ENCODE measurements at places on chromosomes 5 and 9. TPM values are rescaled to one million over a fixed set of nuclear protein-coding genes. Genes with fewer than 3 reads are reported as not detected.

DNA sequence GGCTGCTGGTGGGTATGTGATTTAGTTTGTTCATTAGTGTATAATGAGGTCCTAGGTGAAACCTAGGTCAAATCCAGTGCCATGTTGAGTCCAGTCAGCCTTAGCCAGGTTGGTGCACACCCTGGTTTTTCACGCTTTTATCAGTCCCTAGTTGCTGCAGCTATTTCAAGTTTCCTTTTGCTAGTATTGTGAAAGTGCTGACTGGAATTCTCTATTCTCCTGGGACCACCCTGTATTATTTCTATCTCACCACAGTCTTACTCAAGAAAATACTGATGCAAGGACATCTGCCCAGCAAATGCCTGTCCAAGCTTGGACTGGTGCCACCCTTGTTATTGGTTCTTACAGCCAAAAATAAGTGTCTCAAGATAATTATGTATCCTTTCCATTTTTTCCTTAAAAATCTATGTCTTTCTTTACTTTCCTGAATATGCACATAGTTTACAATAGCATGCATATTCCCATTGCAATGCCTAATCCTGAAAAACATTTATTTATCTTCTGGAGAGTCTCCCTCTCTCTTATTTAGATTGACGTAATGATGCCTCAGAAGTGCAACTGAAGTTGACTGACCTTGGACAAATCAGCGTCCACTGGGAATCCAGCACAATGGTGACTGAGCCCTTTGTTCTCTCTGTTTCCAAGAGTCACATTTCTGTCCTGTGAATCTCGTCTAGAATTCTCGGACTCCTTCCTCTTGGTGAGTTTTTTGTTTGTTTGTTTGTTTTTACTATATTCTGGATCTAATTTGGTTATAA, 1075.0 kb downstream of the CDH9 start:
- no peak for DNase-seq

DNA sequence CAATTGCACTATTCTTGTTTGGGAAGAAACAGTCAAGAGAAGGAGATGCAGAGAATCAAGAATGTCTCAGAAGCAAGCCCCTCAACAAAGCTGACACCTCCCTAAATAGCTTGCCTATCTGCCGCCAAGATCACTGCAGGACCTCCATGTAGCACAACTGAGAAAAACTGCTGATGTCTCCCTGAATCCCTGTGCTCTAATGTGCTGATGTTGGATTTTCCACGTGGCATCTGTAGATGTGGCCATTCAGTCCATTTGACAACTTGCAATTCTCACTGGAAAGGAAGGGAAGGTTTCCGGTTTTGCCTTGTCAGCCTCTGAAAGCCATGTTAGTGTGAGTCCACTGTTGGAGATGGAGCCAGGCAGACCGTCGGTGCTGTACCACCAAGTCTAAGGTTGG, 374.0 kb downstream of the DIRAS2 start:
- no peak for DNase-seq

GRCh38 chr5:66874004-66874403, 277.8 kb downstream of the MAST4 start:
- DNase-seq = no peak

GRCh38 chr9:114080773-114081440, 2.8 kb upstream of the AMBP start:
- peak; percentile 8 for DNase-seq

- no peak for DNase-seq
Observed at GRCh38 chr5:176954050-176954449, 52.5 kb downstream of the UIMC1 start.

GRCh38 chr5:136249678-136250266, 56.8 kb upstream of the SMIM32 start:
- peak; percentile 66 for DNase-seq

- no peak for DNase-seq
Observed at GRCh38 chr9:36781533-36781932, 208.8 kb downstream of the MELK start.

DNA sequence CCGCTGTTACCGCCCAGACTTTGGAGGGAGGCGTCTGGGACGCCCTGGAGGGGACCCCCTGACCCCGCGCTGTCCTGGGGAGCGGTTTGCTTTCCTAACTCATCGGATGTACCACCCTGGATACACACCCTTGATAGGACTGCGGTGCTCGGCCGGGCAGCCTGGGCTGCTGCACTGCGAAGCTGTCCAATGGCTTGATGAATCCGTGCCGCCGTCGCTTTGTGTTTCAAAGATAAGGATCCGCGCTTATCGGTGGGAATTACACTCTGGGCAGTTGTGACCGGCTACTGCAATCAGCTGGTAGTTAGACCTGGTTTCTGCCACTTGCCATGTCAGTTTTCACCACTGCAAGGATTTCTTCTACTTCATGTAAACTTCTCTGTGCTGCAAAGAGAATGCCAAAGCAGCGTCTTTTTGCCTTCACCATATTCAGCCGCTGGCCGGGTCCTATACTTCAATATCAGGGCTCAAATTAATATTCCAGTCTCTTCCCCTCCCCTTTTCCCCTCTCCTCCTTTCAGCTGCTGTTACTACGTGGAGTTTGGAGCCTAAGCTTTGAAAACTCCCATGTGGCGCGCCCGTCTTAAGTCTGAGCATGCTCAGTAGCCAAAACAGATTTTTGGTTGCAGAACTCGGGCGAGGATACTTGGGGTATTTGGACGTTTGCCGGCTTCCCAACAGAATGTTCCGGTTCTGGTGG, 727 bp downstream of the SMAD5 start:
- DNase-seq = peak; percentile 42

- DNase-seq = no peak
Observed at GRCh38 chr5:129001841-129002526, 36.7 kb downstream of the SLC27A6 start.

- no peak for DNase-seq
Observed at GRCh38 chr5:38533286-38534155, 22.9 kb downstream of the LIFR start.

DNA sequence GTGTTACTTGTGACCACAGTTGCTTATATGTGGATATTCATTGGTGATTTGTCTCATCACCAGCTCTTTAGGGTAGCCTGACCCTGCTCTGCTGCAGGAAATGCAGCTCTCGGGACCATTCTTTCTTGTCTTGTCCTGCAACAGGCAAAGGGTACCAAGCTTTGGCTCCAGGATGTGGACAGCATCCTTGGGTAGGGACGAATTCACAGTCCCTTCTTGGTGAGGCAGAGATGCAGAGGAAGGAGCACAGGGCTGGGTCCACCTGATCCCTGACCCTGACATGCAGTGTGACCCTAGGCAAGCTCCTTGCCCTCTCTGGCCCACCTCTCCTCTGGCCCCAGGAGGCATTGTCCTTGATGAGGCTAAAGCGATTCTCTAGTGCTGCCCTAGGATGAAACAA, 37.0 kb upstream of the SYNPO start:
- DNase-seq = no peak

- DNase-seq = no peak
Observed at GRCh38 chr5:140347360-140347759, 957 bp upstream of the HBEGF start.

GRCh38 chr5:132376694-132377641, 7.5 kb downstream of the SLC22A5 start:
- DNase-seq = no peak

DNA sequence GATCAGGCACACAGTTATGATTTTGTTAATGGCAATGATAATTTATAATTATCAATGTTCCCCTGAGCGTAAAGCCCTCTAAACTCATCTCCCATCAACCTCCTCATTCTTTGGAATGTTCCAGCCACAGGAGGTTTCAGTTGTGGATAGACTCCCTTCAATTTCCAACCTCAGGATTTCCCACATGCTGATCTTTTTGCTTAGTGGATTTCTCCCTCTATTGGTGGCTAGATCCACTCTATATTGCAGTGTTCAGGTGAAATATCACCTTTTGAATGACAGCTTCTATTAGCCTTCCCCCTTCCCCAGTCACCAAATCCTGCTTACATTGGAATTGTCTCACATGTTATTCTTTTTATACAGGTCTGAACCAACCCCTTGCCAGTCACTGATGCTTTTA, 113.9 kb downstream of the CDH10 start:
- no peak for DNase-seq

DNA sequence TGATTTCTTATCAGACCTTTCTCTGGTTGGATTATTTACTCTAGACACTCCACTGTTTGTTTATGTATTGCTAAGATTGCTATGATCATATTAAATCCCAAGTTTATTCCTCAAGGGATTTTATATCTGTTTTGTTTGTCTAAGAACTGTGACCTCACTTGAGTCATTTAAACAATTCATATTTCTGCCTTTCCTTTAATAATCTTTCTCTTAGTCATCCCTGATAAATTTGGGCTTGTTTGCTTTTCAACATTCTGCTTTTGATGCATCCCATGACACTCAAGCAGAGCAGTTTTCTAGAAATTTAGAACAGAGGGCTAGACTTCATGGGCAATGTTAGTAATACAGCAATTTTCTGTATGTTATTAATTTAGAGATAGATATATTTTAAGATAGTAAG, 231.6 kb upstream of the TNC start:
- DNase-seq = no peak

- no peak for DNase-seq
Observed at GRCh38 chr9:117715411-117715989, 11.3 kb downstream of the TLR4 start.

GRCh38 chr9:14136047-14136635, 177.8 kb downstream of the NFIB start:
- no peak for DNase-seq

GRCh38 chr5:136109453-136110135, 23.1 kb upstream of the SMAD5 start:
- no peak for DNase-seq

DNA sequence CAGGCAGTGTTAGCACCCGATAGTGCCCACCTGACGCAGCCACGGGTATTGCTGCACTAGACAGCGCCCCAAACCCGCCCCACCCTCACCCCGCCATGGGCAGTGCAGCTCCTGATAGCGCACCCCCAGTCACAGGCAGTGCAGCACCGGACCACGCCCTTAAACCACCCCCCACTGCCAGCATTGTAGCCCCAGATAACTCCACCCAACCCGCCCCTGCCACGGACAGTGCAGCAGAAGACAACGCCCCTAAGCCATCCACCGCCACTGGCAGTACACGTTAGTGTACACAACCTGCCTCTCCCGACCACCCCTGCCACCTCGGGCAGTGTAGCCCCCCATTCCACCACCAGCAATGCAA, 825 bp upstream of the PCAT7 start:
- no peak for DNase-seq

- DNase-seq = no peak
Observed at GRCh38 chr9:123940721-123941523, 11.0 kb upstream of the DENND1A start.

DNA sequence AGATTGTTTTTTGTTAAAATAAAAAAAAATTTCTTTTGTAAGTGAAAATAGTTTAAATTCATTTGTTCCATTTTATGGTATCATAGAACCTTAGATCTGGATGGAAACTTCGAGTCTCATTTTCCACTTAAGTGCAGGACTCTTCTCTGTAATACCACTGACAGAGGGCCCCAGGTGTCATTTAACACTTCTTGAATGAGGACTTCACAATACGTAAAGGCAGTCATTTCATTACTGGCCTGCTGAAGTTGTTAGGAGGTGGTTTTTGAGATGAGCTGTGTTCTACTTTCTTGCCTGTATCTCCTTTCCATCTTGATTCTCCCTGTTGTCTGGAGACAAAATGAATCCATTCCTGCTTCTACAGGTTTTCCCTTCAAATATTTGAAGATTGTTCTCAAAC, 455.3 kb downstream of the DMRT2 start:
- no peak for DNase-seq

GRCh38 chr5:137148159-137148558, 351.0 kb downstream of the SPOCK1 start:
- no peak for DNase-seq

DNA sequence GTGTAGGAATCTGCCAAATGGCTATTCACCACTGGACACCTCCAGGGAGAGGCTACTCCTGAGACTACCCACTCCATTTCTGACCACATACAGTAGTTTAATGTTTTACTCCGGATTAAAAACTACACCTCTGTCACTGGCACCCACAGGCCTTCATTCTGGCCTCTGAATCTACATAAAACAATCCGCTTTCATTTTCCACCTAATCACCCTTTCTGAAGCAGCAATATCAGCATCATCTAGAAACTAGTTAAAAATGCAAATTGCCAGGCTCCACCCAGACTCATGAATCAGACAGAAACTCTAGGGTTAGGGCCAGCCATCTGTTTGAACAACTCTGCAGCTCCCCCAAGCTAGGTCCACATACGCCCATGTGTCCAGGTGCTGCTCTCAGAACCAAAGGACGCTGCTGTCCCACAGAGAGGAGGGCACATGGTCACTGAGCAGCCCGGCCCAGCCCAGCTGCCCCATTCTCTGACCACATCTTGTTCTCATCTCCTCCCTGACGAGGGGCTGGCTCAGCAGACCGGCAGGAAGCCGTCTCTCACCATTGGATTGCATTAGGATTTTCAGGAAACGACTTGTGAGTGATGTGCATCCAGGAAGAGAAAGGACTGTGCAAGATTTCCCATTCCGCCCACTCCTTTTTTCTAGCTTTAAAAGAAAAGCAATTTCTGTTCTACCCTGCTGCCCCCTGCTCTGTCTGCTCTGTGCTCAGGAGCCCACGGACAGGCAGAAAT, 34.7 kb downstream of the ADAM19 start:
- DNase-seq = no peak

- DNase-seq = peak; percentile 23
Observed at GRCh38 chr9:136079916-136080246, 15.2 kb downstream of the NACC2 start.

- DNase-seq = no peak
Observed at GRCh38 chr9:95667789-95668188, 151.0 kb upstream of the PTCH1 start.

DNA sequence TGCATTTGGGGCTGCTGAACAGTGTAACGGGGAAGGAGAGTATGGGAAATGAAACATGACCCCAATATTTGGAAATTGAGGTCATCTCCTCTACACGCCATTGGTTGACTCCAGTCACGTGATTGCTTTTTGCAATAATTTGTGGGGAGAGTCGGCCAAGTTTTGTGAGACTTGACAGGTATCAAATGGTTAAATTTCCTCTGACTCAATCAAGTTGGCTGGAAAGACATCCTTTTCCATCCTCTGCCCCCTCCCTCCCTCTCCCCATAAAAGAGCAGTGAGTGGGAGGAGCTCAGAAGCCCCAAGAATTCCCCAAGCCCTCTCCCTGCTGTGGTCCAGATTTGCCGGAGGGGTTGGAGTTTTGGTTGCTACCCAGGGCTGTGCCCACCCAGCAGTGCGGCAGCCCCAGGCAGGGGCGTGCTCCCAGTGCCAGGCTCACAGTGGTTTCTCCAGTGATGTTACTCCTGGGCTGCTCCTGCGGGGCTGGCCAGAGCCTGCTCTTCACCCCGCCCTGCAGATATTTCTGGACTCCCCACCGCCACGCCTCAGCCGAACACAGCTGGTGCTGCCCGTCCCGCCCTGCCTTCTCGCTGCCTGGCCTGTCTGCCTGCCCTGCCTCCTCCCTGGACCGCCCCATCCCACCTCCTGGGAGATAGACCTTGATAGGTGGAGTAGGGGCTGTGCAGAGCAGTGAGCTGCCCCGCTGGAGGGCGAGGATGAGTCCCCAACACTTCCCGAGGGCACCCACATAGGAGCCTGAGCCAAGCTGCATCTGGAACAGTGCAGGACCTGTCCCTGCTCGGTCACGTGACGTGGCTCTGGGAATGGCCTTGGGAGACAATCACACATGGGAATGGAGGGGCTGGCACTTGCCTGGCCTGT, 3.4 kb downstream of the COL5A1 start:
- no peak for DNase-seq

The PPP2R2B gene
- 15.2 TPM for total RNA-seq

The DNAI1 gene
- total RNA-seq = 0.22 TPM

The CRB2 gene
- total RNA-seq = 2.9 TPM

The EPB41L4A gene
- total RNA-seq = 4.8 TPM

The KCNMB1 gene
- 0.22 TPM for total RNA-seq

The RASEF gene
- total RNA-seq = 1.9 TPM

The CARD6 gene
- 0.22 TPM for total RNA-seq

The PTCD2 gene
- total RNA-seq = 12.9 TPM

The CDO1 gene
- total RNA-seq = 12.2 TPM

The PCDHGB7 gene
- 6.8 TPM for total RNA-seq

The ATP6V1G1 gene
- 119 TPM for total RNA-seq

All from H9 (cell line).